ENCODE measurements at places on chromosomes 5 and 9.

DNA sequence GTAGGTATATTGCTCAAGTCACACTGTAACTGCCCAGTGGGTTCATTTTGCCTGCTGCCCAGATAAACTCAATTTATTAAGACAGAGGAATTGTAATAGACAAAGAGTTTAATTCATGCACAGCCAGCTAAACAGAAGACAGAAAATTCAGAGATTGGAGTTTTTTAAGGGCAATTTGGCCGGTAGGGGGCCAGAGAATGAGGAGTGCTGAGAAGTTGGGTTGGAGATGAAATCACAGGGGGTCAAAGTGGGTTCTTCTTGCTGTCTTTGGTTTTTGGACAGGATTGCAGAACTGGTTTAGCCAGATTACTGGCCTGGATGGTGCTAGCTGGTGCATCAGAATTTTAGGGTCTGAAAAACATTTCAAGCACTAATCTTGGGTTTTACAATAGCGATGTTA is 20.7 kb upstream of the IL33 start:
- DNase-seq, result no peak

- DNase-seq, result no peak
Observed at GRCh38 chr9:82598241-82599039, 464.5 kb downstream of the RASEF start.

DNA sequence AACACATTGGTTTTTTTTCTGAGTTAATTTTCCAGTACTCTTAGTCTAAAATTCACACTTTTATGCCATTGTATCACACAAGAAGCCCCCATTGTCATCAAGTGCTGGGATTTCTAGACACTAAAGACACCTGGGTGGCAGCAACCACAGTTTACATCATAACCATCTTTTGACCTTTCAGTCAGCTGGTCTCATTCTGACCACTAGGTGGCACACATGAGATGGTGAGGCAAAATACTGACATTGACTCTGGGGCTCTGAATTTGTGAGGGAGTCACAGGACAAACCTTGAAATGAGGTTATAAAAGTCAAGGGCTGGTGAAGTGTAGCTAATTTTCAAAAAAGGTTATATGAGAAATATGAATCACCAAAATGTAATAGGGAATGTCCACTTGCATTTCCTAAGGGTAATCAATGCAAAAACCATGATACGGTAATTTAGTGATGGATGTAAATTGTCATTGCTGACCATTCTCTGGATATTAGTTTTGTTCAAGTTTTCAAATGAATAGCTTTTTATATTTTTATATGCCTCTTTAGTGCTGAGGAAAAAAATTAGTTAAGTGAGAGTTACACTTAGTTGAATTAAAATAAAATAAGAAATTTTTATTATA is 229.4 kb downstream of the DMAC1 start:
- DNase-seq, result peak; percentile 81

DNA sequence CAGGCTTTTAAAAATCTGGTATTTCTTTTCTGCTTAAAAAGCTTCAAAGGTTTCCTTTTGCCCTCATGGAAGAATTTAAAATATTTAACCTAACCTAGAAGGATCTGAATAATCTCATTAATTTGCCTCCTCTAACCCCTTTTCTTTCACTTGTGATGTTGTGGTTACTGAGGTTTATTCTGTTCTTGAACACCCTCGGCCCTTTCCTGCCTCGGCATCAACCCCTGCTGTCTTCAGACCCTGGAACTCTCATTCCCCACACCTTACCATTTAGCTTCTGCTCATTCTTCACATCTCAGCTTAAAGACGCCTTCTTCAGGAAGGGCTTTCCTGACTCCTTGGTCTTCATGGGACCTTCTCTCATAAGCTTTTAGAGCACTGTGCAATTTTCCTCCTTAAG is 131.4 kb upstream of the MAN2A1 start:
- DNase-seq, result no peak

DNA sequence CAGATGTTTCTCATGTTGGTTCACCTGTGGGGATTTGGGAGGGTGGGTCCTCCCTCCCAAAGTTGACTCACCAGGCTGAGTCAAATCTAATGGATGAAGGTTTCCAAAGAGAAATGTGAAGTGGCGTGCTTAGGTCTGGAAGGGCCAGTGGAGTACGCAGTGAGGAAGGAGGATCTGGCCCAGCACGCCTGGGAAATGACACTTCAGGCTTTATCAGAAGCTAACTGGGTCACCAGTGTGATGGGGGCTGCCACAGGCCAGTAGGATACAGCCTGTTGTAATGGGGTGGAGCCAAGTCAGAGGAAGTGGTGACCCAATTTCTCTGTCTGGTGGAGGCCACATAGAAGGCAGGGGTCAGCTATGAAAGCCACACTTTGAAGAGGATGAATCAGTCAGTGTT is 18.0 kb downstream of the POLR1E start:
- no peak for DNase-seq

- DNase-seq, result no peak
Observed at GRCh38 chr5:91684625-91685024, 301.5 kb upstream of the ARRDC3 start.

DNA sequence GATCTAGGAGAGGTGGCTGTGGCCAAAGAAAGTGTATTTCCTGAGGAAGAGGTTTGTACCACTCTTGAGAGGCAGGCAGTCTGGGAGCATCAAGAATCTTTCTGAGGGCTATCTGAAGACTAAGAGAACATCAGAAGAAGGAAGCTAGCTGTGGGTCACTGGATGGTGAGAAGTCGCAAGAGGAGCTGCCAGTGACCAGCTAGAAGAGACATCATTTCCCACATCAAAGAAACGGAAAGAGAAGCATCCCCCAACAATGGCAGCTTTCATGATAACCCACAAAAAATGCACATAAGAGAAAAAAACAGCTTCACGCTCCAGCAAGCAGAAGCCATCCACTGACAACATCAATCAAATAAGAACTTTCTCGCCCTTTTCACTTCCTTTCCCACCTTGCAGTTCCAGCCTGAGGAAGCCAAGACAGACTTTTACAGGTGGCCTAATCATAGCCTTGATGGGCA is 25.0 kb upstream of the CEP78 start:
- no peak for DNase-seq

- DNase-seq, result no peak
Observed at GRCh38 chr5:120604884-120605283, 140.8 kb downstream of the PRR16 start.

DNA sequence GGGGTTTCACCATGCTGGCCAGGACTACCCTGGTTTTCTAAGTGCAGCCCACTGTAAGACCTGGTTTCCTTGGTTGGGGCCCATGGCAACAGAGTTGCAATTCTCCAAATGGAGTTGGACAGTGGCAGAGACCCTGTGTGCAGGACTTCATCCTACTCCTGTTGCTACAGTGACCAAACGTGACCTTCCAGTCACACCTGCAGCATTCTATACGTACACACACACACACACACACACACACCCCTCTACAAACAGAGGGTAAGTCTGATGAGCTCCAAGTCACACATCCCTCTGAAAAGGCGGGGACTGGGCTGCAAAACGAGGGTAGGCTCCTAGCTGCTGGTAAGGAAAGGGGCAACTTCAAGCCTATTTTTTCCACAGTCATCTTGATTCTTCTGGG is 23.6 kb downstream of the LHFPL2 start:
- DNase-seq, result no peak

- no peak for DNase-seq
Observed at GRCh38 chr5:848671-849111, 2.1 kb downstream of the ZDHHC11 start.

- DNase-seq, result no peak
Observed at GRCh38 chr9:136784249-136784996, 6.7 kb upstream of the TMEM141 start.

GRCh38 chr5:146719179-146719578 is 159.4 kb downstream of the PPP2R2B start:
- DNase-seq, result no peak

- no peak for DNase-seq
Observed at GRCh38 chr9:116504893-116505480, 182.1 kb upstream of the TRIM32 start.

DNA sequence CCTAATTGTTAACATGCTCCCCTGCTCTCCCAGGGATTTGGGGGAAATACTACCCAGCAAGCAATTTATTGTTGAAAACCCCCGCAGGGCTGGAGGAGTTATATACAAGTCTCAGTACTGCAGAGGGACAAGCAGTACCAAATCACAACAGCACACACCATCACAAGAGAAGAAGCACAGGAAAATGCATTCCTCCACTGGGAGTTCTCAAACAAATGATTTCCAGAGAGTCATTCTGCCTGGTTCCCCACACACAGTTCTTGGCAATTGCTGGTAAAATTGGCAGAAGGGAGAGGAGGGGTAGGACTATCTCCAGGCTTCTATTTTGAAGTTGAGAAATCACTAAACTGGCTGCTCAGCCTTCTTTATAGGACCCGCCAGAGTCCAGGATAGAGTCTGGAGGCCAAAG is 16.8 kb downstream of the SIL1 start:
- DNase-seq, result no peak

DNA sequence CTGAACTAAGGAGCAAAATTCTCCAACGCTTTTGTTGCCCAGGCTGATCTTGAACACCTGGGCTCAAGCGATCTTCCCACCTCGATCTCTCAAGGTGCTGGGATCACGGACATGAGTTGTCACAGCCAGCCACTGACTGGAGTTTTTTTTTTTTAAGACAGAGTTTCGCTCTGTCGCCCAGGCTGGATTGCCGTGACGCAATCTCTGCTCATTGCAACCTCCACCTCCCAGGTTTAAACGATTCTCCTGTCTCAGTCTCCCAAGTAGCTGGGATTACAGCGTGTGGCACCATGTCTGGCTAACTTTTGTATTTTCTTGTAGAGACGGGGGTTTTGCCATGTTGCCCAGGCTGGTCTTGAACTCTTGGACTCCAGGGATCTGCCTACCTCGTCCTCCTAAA is 58.2 kb downstream of the EHMT1 start:
- DNase-seq, result no peak

- DNase-seq, result no peak
Observed at GRCh38 chr9:114828303-114828650, 22.4 kb upstream of the TNFSF15 start.

- DNase-seq, result no peak
Observed at GRCh38 chr5:115961381-115962238, 665 bp upstream of the LVRN start.

DNA sequence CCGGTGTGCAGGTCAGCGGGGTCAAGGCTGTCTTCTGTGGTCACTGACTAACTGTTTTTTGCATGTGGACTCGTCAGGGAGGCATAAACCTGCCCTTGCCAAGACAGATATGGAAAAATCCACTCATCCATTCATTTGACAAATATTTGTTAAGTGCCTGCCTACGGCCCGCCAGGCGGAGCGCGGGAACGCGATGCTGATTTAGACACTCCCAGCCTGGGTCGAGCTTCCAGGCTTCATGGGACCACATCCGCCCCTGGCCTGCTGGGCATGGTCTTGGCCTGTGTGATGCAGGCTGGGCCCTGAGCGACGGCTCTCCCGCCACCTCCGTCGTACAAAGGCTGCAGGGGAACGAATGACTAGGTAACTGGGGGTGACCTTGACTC is 18.1 kb downstream of the MYMK start:
- DNase-seq, result no peak

GRCh38 chr5:138577452-138577851 is 2.3 kb upstream of the HSPA9 start:
- no peak for DNase-seq

- peak; percentile 50 for DNase-seq
Observed at GRCh38 chr9:6761306-6761705, 3.5 kb downstream of the KDM4C start.

DNA sequence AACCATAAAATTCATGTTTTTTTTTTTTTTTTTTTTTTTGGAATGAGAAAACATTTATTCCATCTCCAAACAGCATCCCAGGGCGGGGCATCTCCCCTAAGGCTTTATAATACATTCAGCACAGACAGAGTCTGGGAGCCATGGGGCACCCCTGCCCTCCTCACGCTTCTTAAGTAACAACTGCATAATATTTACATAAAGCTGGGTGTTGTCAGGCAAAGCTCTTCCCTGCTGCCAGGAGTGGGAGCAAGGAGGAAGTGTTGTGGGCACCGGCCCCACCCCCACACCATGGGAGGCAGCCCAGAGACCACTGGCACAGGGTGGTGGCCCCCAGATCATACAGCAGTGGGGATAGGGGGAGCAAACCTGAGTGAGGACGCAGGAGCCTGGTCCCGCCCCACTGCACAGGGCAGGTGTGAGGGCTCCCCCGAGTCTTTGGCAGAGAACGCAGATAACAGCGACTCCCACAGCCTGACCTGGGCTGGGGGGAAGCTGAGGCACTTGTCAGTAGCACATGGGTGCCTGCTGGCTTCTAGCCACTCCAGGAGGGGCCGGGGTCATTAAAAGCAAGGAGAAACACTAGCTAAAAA is 86.1 kb upstream of the CEP78 start:
- DNase-seq, result no peak

All from activated CD8-positive, alpha-beta memory T cell treated with anti-CD3 and anti-CD28 coated beads for 24 hours (primary cell).